ENCODE measurements at places on chromosomes 2 and 18.

DNA sequence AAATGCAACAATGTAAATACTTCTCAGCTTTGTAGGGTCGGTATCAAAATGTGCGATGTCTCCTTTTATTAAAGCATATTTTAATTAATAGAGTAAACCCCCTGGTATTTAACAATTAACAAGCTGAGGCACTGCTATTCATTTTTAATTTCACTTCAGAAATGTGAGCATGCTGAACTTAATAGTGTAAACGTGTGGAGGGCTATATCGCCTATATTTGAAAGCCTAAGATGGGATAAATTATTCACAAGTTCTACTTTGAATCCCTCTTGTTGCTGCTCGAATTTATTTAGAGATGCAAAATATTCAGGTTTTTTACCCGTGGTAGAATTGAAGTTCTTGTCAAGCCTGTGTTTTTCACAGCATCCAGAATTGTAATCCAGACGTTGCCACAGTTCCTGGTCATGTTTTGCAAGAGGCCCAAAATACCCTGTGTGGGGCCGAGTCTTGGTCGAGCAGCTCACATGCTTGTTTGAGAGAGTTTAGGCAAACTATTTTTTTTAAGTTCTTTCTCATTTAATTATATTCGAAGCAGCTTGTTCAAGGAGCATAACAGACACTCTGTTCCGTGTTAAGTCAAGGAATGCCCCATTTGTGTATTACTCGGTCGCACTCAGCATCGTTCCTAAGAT is 2.5 kb downstream of the SALL3 start:
- DNase-seq, result peak; percentile 0

DNA sequence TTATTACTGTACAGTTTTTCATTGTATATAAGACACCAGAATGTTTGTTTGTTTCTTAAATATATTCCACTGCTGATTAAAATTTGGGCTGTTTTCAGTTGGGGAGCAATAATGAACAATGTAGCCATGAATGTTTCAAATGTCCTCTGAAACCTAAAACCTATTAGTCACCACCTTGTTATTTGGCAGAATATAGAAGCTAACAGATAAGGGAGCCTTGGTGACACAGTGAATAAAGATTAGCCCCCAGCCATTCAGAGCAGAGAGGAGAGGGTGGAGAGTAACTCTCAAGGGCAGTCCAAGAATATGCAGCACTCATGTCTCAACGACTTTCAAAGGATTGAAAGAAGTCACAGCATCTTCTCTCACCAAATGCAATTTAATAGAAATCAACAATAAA is 43.1 kb upstream of the ATP8B1 start:
- peak; percentile 81 for DNase-seq

GRCh38 chr2:67776276-67776675 is 286.5 kb downstream of the C1D start:
- DNase-seq, result no peak

- DNase-seq, result no peak
Observed at GRCh38 chr2:192535956-192536921, 341.5 kb upstream of the TMEFF2 start.

DNA sequence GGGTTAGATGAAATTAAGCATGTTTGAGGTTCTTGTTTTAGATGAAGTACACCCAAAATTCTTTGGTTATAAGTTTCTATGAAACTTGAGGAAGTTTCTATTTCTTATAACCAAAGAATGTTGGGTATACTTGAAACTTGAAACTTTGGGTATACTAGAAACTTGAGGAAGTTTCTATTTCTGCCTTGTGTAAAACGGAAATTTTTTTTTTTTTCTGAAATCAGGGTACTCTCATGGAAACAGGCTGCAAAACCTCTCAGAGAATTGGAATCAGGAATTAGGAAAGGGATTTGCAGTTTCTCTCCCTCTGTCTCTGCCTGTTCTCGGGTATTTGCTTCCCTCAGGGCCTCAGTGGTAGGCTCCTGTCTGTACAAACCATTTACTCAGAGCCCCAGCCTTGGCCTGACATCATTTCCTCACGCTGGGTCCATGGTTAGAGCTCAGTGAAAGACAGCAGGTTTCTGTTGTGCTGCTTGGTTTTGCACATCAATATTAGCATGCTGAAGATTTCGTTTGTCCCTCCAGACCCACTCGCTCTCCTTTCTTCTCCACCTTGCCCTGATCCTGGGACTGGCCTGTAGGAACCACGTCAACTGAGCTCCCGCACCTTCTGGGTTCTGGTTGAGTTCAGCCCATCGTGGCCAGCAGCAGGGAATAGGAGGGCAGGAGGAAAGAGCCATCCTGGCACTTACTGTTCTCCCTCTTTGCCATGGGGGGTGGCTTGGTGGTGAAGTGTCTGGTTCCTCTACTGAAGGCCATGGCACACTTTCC is 106.4 kb downstream of the POLR1A start:
- DNase-seq, result peak; percentile 54

- DNase-seq, result no peak
Observed at GRCh38 chr18:51029378-51029693, 677 bp upstream of the SMAD4 start.

DNA sequence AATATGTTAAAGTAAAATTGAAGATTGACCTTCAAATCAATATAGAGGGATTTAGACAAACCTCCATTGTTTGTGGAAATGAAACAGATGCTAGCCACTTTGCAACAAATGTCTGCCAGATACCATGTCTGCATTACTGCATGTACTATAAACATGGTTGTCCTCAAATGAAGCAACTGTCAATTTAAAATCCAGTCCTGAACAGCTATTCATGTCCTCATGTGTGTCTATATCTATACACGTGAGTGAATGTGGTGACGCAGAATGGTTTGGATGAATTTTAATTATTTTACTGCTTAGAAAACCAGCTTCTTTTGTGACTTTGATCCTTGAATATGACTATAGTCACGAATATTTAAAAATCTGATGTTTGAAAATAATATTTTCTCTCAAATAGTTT is 71.5 kb downstream of the NYAP2 start:
- DNase-seq, result no peak

GRCh38 chr2:61177727-61178549 is 15.9 kb downstream of the C2orf74 start:
- peak; percentile 58 for DNase-seq

- no peak for DNase-seq
Observed at GRCh38 chr2:20682167-20682920, 15.4 kb downstream of the GDF7 start.

- no peak for DNase-seq
Observed at GRCh38 chr2:45009928-45010701, 863 bp upstream of the SIX2 start.

- DNase-seq, result no peak
Observed at GRCh38 chr2:83630351-83630750, 828.7 kb downstream of the SUCLG1 start.

GRCh38 chr2:13002536-13003331 is 286.0 kb downstream of the TRIB2 start:
- DNase-seq, result no peak

DNA sequence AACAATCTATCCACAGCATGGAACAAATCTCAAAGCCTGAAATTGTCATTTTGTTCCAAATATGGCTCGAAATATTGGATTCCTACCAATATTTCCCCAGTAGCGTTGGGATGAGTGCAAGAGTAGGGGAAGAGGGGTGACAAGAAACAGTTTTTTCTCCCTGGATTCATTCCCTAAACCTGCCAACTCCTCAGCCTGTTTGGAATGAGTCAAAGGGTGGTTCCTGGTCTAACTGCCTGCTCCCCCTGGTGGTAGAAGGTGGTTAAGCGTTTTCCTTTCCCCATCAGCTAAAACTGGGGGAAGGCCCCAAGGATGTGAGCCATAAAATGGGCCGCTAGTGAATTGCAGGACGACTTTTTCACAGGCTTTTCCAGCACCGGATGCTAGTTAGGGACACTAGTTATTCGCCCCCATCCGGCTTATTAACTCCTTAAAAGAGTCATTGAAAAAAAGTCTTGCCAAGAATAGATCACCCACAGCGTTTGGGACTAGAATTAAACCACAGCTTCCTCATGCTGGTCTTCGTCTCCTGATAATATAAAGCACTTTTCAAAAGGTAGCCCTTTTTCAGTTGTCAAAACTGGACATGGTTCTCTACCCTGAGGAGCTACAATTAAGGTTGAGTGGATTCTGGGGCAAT is 72.5 kb downstream of the DHRS9 start:
- DNase-seq, result peak; percentile 72

GRCh38 chr2:62152000-62152399 is 43.9 kb upstream of the B3GNT2 start:
- DNase-seq, result no peak

GRCh38 chr2:211181626-211182025 is 625.2 kb downstream of the CPS1 start:
- DNase-seq, result no peak

- peak; percentile 77 for DNase-seq
Observed at GRCh38 chr2:61658841-61659780, 121.0 kb upstream of the XPO1 start.

DNA sequence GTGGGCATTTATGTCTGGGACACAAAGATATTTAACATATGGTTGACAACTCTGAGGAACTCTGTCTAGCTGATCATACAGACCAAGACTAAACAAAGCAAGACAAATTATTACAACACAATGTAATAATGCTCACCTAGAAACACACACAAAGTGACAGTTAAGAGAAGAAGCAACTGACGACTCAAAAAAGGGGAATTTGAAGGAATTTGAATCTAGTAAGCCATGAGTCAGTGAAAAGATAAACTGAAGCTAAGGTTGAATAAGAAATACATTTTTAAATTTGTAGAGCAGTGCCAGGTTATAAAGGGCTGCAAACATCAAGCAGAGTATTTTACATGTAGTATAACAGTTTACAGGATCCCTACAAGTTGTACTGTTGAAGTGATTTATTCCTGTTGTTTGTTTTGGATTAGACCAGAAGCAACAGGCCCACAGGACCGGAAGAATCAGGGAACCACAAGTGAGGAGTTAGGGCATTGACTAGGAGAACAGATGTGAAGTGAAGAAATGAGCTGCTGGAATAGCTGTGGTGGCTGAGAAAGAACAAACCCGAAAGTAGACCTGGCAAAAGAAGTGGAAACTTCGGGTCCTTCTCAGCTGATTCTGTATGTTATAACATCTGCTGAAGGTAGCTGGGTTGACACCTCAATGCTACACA is 35.6 kb downstream of the IFIH1 start:
- DNase-seq, result no peak

- no peak for DNase-seq
Observed at GRCh38 chr2:67701011-67701410, 303.9 kb downstream of the ETAA1 start.

- no peak for DNase-seq
Observed at GRCh38 chr2:124983595-124983994, 958.5 kb downstream of the CNTNAP5 start.

DNA sequence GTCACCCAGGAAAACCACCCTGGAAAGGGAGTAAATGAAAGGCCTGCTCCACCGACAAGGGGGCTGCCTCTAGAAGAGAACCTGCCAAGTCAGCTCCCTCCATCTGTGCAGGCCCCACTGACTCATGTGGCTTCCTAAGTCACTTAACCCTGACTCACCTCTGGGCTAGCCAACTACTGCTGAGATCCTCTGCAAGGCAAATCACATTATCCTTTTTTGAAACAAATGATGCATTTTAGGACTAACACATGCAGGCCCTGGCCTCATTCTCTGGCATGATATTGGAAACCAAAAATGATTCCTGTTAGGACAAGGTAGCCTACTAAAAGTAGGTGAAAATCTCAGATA is 474.6 kb downstream of the EPHA4 start:
- no peak for DNase-seq

DNA sequence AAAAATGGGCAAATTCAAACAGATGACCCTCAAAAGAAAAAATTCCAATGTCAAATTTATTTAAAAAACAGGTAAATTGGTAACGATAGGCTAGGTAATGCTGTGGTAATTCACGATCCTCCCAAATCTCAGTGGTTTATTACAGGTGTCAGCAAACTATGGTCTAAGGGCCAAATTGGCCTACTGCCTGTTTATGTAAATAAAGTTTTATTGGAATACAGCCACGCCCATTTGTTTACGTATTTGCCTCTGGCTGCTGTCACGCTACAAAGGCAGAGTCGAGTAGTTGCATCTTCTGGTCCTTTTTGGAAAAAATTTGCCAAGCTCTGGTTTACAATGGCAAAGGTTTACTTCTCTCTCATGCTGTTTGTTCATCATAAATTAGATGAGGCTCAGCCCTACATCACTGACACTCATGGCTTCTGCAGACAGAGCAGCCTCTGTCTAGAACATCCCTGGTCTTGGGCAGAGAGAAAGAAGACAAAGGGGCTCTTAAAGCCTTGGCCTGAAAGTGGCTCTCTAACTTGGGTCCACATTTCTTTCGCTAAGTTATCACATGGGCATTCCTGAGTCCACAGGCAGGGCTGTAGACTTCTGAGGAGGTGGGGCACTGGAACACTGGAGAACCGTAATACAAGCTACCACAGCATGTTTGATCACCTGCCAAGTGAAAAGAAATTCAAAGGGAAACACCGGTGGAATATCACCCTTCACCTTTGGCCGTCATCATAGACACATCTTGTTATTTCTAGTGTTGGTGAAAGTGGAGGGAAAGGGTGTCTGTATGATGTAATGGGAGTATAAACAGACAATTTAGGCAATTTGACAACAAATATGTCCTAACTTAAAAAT is 34.8 kb downstream of the SP110 start:
- DNase-seq, result no peak

DNA sequence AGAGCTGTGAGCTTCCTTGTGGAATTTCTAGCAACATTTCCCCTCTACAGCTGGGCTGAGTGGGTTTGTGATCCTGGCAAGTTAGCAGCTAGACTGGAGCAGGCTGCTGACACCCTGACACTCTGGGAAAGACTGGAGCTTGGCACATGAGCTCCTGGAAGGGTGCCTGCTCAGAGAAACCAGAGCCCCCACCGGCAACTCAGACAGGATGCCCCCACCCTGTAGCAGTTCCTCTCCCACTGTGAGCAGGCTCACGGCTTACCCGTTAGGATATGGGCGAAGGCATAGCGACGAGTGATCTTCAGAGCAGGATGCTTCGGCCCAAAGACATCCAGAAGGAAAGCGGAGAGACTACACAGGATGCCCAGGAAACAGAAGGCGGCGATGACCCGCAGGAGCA is 11.2 kb downstream of the TMEM127 start:
- DNase-seq, result no peak

- DNase-seq, result no peak
Observed at GRCh38 chr2:112618383-112618782, 27.4 kb upstream of the SLC20A1 start.

- peak; percentile 77 for DNase-seq
Observed at GRCh38 chr2:140586379-140586778, 1544.4 kb downstream of the LRP1B start.

- no peak for DNase-seq
Observed at GRCh38 chr18:63971320-63972001, 1.6 kb downstream of the SERPINB8 start.

GRCh38 chr2:208638059-208638458 is 231.5 kb downstream of the PTH2R start:
- peak; percentile 36 for DNase-seq

DNA sequence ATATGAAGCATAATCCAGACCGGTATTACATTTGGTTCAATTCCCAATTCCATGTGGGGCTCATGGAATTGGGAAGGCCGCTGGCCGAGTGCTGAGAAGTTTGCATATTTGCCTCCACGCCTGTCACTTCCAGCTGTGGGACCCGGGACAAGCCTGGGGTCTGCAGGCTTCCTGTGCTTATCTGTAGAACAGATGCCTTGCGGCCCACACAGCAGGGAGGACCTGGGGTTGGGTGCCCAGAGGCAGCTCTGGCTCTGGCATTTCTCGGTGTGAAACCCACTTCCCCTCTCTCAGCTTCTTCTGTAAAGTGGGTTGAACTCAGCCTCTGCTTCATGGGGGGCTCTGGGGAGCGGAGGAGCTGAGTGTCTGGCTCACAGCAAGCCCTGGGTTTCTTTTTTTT is 97.9 kb downstream of the SH3BP4 start:
- DNase-seq, result no peak

Data from OCI-M1 (cell line).